B cell (primary cell): ENCODE measurements at places on chromosomes 7 and 10.
A peak's percentile ranks its signal among the peaks of the same experiment; 100 is the strongest.

DNA sequence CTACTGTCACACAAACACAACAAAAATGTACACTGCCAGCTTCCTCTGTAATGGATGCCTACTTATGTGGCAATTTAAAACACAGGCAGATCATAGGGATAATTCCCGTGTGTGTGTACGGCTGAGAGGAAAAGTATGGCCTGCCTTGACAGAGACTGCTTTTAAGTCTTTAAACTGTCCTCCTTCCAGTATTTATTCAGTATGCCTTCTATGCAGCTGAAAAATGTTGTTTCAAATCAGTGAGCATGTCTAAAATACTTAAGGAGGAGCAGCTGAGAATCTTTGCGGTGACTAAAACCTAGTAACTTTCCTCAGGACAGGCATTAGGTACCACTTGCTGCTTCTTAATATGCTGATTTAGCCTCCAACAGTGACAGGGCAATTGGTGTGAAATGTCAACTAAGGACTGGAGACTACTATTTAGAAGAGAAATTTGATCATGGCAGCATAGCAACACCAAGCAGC, 126.3 kb downstream of the CACNA2D1 start:
- H3K4me1 ChIP-seq = no peaks in the 10 kb centered on the region
- DNase-seq = no peak
- H3K4me3 ChIP-seq = no peak overlapping the region
- H3K27me3 ChIP-seq = no peaks in the 10 kb centered on the region
- no peak overlapping the region for H3K27ac ChIP-seq
- H3K36me3 ChIP-seq = no peaks in the 10 kb centered on the region

- H3K4me3 ChIP-seq = no peak overlapping the region
- H3K4me1 ChIP-seq = no peaks in the 10 kb centered on the region
- H3K27me3 ChIP-seq = no peaks in the 10 kb centered on the region
- H3K36me3 ChIP-seq = no peaks in the 10 kb centered on the region
- no peak for DNase-seq
- H3K27ac ChIP-seq = no peak overlapping the region
Measured at GRCh38 chr10:79995979-79996634, 47.2 kb upstream of the SFTPD start.

DNA sequence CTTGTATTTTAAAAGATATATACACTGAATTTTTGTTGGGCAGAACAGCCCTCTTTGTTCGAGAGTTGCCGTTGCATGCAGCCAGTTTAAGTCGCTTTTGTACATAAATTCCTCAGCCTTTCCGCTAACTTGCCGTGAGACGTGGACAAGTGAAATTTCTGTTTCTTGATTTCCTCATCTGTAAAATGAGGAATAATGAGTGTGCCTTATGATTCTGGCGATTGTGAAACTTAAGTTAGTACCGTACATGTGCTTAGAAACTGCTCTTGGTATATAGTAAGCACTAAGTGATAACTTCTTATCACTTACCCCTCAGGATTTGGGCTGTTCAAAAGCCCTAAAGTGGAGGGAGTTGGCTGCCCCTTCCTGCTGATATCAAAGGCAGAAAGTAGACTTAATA, 1.4 kb downstream of the CCNJ start:
- H3K4me1 ChIP-seq = peaks cover 18% of the 10 kb centered on the region
- no peaks in the 10 kb centered on the region for H3K36me3 ChIP-seq
- H3K27me3 ChIP-seq = no peaks in the 10 kb centered on the region
- peak overlapping the region; percentile 84 for H3K27ac ChIP-seq

GRCh38 chr7:158849768-158850544, 6.4 kb upstream of the DYNC2I1 start:
- H3K4me1 ChIP-seq = no peaks in the 10 kb centered on the region
- no peaks in the 10 kb centered on the region for H3K36me3 ChIP-seq
- H3K27ac ChIP-seq = no peak overlapping the region
- H3K4me3 ChIP-seq = no peak overlapping the region
- no peak for DNase-seq
- H3K27me3 ChIP-seq = no peaks in the 10 kb centered on the region

- no peak overlapping the region for H3K27ac ChIP-seq
- no peak for DNase-seq
- no peak overlapping the region for H3K4me3 ChIP-seq
- H3K27me3 ChIP-seq = no peaks in the 10 kb centered on the region
Measured at GRCh38 chr10:4939224-4940072, 23.8 kb upstream of the AKR1C1 start.

DNA sequence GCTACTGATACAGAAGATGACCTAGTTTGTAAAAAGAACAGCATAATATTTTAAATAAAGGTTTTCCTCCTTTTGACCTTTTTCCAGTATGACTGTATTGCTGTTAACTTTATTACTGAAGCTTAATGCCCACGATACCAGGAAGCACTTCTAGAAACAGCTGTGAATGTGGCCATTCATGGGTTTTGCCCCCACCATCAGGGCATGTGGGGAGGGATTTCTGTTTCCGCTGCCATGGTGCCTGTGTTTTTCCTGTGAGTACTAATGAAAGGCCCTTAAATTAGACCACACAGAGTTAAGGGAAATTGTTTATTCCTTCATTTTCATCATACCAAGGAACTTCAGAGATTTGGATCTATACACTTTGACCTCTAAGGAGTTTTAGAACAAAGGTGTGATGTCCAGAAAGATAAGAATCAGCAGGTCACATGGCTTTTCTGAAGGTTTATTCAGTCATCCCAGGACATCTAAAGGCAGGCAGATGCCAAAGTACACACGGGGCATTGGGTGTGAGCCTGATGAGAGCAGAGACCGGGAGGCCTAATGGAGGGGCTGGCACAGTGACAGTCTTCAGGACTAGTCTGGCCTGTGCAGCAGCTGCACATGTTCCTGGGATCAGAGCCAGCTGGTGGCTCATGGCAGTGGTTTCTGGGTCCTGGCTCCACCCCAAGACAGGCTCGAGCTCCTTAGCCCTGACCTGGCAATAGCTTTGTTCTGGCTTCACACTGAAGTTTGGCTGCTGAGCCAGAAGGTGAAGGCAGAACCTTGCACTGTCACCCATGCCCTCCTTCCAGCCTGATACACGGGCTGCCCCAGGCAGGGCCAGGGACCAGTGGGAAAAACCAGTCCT, 190.9 kb downstream of the REEP3 start:
- DNase-seq = no peak
- H3K4me3 ChIP-seq = no peak overlapping the region
- H3K27me3 ChIP-seq = no peaks in the 10 kb centered on the region
- peaks cover 10% of the 10 kb centered on the region for H3K4me1 ChIP-seq

GRCh38 chr7:69799048-69799697, 200.9 kb downstream of the AUTS2 start:
- H3K4me1 ChIP-seq = peaks cover 3% of the 10 kb centered on the region
- no peak overlapping the region for H3K4me3 ChIP-seq
- DNase-seq = no peak
- H3K36me3 ChIP-seq = no peaks in the 10 kb centered on the region

DNA sequence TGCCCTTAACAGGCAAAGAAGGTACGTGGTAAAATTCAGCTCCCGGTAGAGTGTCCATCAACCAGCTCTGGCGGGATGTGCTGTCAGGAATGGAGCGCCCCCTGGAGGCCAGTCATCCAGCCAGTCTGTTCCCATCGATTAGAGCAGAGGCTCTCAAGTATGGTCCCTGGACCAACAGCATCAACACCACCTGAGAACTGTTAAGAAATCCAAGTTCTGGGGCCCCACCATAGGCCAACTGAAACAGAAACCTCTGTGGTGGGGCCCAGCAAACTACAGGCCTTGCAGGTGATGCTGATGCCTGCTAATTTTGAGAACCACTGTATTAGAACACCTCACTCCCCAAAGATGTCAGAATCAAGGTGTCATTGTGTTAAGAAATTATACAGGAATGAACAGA, 109.2 kb downstream of the DPY19L1 start:
- H3K36me3 ChIP-seq = no peaks in the 10 kb centered on the region
- no peaks in the 10 kb centered on the region for H3K27me3 ChIP-seq
- no peak overlapping the region for H3K4me3 ChIP-seq
- no peaks in the 10 kb centered on the region for H3K4me1 ChIP-seq

DNA sequence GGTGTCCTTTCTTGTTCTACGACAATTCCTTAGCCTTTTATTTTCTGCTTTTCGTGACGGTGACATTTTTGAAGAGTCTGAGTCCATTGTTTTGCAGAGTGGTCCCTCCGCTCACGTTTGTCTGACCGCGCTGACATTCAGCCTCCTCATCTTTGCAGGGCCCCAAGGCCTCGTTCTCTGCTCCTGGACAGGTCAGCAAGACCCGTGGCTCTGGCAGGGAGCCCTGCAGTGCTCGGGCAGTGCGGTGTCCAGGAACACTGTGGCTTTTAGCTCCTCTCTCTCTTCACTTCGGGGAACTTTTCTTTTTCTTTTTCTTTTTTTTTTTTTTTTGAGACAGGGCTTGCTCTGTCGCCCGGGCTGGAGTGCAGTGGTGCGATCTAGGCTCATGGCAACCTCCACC, 142.5 kb downstream of the DNAJB6 start:
- no peaks in the 10 kb centered on the region for H3K27me3 ChIP-seq
- H3K36me3 ChIP-seq = no peaks in the 10 kb centered on the region
- no peak for DNase-seq
- no peak overlapping the region for H3K27ac ChIP-seq
- no peak overlapping the region for H3K4me3 ChIP-seq
